ENCODE measurements at places on chromosomes 3 and 15.

- DNase-seq, result no peak
Observed at GRCh38 chr3:16400106-16400931, 113.2 kb downstream of the RFTN1 start.

GRCh38 chr3:143226678-143227291, 107.2 kb downstream of the CHST2 start:
- no peak for DNase-seq

DNA sequence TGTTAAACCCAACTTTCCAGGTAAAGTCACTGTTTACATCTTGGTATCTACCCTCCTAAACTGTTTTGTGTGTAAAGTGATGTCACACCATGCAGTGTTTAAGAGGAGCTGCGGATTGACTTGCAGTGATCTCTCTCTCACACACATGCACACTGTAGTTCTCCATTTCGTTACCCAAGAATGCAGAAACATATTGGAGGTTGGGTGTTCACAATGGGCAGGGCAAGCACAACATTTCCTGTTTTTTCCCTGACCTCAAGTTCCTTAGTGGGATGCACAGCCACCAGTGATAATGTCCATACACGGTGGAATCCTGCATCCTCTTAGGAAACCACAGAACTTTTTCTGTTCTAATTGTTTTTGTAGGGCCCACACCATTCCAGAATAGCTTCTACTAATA, 85.3 kb upstream of the CFAP20DC start:
- no peak for DNase-seq

- no peak for DNase-seq
Observed at GRCh38 chr3:134149286-134149685, 101.4 kb downstream of the RYK start.

DNA sequence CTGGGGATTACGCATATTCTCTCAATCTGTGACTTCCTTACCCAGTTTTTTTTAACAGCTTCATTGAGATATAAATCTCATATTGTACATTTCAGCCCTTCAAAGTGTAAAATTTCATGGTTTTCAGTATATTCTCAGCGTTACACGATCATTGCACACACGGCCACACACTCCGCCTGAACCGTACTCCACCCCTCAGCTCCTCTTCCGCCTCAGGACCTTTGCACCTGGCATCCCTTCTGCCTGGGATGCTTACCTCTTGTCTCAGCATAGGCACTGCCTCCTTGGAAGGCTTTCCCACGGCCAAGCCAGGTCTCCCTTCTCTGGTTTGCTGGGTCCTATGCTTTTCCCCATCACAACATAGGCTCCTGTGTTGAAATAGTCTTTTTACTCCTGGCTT, 57.4 kb upstream of the NR2C2 start:
- no peak for DNase-seq

DNA sequence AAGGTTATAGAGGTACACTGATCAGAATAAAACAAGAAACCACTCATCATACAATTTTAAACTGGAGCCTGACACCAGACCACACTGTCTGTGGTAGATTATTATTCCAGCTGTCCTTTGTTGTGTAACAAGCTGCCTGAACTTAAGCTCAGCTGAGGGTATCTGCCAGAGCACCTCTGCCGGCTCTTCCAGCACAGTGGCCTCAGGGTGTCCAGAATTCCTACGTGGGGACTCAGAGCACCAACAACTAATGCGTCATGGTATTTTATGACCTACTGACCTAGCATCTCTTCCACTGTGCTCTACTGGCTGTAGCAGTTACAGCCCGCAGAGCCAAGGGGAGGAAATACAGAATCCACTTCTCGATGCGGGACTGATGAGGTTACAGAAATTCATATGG, 15.6 kb upstream of the RAF1 start:
- no peak for DNase-seq

DNA sequence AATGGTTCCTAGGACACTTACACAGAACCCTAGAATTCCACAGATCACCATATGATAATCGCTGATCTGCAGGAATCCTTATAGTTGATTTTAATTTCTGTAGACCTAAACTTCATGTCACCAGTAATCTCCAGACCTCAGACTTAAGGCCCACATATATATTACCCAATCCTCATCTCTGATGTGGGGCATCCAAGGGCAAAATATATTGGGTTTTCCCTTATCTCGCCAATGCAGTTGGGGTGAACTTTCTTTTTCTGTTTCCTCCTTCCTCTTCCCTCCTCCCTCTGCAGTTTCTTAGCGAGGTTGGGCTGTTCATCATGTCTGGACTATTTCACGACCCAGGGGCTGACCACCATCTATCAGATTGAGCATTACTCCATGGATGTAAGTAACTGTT, 230.2 kb downstream of the P3H2 start:
- DNase-seq, result no peak

DNA sequence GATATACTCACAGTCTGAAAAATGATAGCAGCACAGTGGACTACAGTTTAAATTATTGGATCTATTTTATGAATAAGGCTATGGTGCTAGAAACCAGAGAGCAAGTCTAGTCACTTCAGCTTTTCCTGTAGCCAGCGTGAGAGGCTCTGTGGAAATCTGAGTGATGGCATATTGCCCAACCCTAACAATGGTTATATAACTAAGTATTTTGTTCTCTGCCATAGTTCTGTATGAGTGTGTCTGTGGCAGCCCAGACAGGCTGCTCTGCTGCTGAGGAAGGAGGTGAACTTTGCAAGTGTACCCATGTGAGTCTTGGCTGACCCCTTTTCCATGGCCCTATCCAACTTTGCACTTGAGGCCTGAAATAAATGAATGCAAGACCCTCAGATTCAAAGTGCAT, 105.7 kb downstream of the LRTM1 start:
- no peak for DNase-seq

GRCh38 chr15:62474771-62475124, 309.7 kb upstream of the C2CD4B start:
- no peak for DNase-seq

DNA sequence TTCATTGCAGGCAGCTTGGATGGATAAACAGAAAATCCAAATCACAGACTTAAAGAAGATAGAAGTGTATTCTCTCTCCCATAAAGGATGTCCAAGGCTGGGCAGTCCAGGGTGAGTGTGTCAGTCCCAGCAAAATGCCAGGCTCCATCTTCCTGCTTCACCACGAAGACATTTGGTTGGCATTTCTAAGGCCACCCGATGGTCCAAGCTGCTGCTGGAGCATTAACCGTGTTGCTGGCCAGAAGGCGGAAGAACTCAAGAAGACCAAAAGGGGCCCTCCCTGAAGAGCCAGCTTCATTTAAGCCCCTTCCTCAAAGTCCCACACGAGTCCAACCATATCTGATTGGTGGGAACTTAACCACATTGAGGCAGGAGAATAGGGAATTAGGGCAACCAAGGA, 3.0 kb upstream of the CYP11A1 start:
- DNase-seq, result no peak

DNA sequence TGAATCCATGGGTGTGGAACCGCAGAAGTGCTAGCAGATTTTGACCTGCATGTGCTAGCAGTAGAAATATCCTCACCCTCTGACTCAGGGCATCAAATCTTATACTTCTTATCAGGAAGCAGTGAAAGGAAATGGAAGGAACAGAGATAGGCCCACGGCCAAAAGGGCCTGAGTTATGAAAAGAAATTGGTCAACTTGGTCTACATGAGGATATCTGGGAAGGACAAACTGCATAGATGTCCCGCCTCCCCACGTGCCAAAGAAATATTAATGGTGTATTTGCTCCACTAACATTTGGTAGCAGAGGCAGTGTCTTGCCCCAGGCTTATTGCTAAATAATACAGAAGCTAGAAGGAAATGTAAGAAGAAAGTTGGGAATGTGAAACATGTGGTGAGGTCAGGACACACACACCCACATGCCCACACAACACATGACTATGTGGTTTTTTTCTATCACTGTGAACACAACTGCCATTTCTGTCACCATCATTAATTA, 93.6 kb upstream of the COL8A1 start:
- DNase-seq, result no peak

- DNase-seq, result no peak
Observed at GRCh38 chr15:43531018-43531670, 13.7 kb downstream of the MAP1A start.

GRCh38 chr15:44573386-44573785, 36.4 kb downstream of the EIF3J start:
- DNase-seq, result no peak

All from CD4-positive, alpha-beta T cell treated with Interleukin-12 subunit alpha and Interleukin-12 subunit beta, for 1 hour (primary cell).